ENCODE measurements at places on chromosomes 6 and 20. TPM values are rescaled to one million over a fixed set of nuclear protein-coding genes. Genes with fewer than 3 reads are reported as not detected.

GRCh38 chr6:83815631-83816272, 37.4 kb upstream of the RIPPLY2 start:
- H3K36me3 ChIP-seq: no peaks in the 10 kb centered on the region
- no peak overlapping the region for H3K27ac ChIP-seq
- no peaks in the 10 kb centered on the region for H3K4me1 ChIP-seq

Gene CCDC170
- total RNA-seq: 13.4 TPM

- no peak overlapping the region for H3K4me3 ChIP-seq
- H3K36me3 ChIP-seq: no peaks in the 10 kb centered on the region
- no peak for DNase-seq
- no peak overlapping the region for H3K27ac ChIP-seq
- no peaks in the 10 kb centered on the region for H3K4me1 ChIP-seq
Observed at GRCh38 chr6:19525673-19526072, 311.5 kb upstream of the ID4 start.

GRCh38 chr6:118804091-118804490, 89.9 kb upstream of the ASF1A start:
- H3K4me1 ChIP-seq: no peaks in the 10 kb centered on the region
- H3K36me3 ChIP-seq: no peaks in the 10 kb centered on the region
- H3K27me3 ChIP-seq: no peaks in the 10 kb centered on the region
- no peak overlapping the region for H3K4me3 ChIP-seq

DNA sequence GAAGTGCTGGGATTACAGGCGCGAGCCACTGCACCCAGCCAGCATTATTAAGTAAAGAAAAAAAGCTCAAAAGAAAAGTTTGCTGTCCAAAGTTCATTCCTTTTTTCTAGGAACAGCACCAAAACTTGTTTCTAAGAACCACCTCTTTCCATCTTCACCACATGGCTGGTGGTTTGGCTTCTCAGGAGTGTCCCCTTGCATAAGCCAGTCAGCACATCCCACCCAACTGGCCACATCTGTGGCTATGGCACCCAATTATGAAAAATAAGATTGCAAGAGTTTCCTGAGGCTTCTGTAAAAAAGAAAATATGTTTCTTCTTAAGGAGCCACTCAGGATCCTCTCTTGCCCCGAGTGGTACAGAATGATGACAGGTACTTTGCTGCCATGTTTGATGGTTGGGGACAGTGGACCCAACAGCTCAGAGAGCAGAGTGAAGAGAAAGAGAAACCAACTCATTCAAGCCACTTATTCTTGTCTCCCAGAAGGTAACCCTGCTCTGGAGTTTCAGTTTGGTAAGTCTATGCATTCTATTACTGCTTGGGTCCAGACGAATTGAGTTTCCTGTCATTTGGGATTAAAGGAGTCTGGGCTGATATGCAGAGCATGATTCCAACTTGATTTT, 65.3 kb downstream of the PSMB1 start:
- no peak for DNase-seq
- no peak overlapping the region for H3K4me3 ChIP-seq
- no peak overlapping the region for H3K27ac ChIP-seq
- no peaks in the 10 kb centered on the region for H3K27me3 ChIP-seq
- no peaks in the 10 kb centered on the region for H3K4me1 ChIP-seq

DNA sequence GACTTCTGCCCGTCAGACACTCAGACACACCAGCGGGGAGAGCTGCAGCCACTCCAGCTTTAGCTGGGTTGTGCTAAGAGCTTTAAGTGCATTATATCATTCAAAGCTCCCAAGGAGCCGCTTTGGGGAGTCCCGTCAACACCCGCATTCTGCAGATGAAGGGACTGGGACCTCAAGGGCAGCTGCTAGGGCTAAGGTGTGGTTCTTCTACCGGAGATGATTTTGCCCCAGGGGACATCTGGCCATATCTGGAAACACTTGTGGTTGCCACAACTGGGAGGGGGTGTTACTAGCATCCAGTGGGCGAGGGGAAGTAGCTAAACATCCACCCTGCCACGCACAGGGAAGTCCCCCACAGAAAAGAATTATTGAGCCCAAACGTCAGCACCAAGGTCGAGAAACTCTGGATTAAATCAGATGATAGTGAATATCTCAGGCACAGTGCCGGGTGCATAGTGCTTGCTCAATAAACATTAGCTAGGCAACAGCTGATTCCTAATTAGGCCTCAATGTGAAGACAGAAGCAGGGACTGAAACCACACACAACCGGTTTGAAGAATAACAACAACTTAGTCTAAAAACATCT, 29.6 kb downstream of the PMEPA1 start:
- no peak for DNase-seq
- H3K27me3 ChIP-seq: no peaks in the 10 kb centered on the region
- no peak overlapping the region for H3K27ac ChIP-seq
- no peak overlapping the region for H3K4me3 ChIP-seq

DNA sequence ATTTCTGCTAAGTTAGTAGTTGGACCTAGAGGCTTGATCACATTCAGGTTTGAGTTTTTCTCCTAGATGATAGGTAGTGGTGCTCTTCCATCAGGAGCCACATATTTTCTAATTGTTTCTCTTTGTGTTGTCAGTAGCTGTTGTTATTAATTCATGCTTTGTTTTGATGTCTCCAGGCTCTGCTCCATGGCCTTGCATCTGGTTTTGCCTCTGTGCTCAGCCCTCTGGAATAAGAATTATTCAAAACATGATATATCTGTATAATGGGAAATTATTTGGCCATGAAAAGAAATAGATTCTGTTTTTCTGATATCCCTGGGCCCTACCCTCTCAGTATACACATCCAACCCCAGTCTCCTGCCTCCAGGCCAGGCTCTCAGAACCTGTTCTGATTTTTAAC, 184.8 kb downstream of the CDC5L start:
- no peak overlapping the region for H3K27ac ChIP-seq
- H3K4me3 ChIP-seq: no peak overlapping the region
- H3K4me1 ChIP-seq: peaks cover 4% of the 10 kb centered on the region
- no peaks in the 10 kb centered on the region for H3K27me3 ChIP-seq
- no peaks in the 10 kb centered on the region for H3K36me3 ChIP-seq

DNA sequence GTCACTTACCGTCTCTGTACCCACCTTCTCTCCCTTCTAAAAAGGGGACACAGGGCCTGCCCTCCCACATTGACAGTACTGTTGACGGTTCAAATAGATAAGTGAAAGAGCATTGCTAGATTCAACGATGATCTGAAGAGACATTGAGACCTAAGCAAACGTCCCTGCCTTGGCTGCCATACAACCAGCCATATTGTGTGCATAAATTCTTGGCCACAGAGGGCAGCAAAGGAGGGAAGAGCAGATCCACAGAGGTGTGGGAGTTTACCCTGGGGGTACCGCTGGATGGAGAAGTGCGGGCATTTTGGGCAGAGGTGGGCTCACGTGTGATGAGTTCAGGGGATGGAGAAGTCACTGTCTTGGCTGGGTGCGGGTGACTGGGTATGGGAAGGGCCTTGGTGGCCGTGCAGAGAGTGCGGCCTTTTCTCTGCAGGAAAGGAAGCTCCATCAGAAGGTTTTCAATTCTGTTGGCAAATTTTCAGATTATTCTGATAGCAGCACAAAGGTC, 85.6 kb downstream of the POPDC3 start:
- no peak overlapping the region for H3K27ac ChIP-seq
- H3K36me3 ChIP-seq: no peaks in the 10 kb centered on the region
- H3K4me1 ChIP-seq: no peaks in the 10 kb centered on the region
- no peak for DNase-seq

Gene SCAF8
- 38.9 TPM for total RNA-seq

DNA sequence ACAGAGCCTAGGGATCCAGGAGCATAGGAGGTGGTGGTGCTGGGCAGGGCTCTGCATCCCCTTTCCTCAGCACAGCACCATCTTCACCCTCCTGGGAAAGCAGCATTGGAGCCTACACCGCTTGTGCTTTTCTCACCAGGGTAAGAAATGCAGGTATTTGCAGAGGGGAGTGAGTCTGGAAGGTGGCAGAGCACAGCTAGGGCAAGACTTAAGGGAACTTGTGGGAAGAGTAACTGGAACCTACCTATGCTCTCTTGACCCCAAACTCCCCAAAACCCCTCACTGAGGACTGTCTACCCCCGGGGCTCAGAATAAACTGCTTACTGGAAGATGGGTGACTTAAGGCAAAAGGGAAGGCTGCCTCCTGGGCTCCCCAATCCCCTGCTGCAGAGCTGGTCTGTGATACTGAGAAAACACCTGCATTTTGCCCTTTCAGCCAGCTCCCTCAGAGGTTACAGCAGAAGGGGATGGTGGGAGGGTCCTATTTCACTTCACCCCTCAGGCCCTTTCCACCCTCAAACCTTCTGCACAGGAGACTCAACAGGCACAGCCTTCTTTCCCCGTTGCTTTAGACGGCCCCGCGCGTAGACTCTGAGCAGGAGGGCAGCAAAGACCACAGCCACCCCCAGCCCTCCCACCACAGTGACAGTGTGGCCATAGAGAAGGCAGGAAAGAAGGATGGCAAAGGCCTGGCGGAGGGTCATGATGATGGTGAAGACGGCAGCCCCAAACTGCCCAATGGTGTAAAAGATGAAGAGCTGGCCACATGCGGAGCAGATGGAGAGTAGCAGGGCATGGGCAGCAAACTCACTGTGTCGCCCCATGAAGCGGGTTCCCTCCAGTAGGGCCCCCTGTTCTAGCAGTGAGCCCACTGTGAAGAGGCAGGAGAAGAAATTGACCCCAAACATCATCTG, 2.9 kb downstream of the SLC35B2 start:
- H3K27ac ChIP-seq: no peak overlapping the region
- DNase-seq: peak; percentile 33
- H3K36me3 ChIP-seq: peaks cover 2% of the 10 kb centered on the region
- H3K4me3 ChIP-seq: no peak overlapping the region
- H3K4me1 ChIP-seq: peaks cover 7% of the 10 kb centered on the region
- H3K27me3 ChIP-seq: no peaks in the 10 kb centered on the region

DNA sequence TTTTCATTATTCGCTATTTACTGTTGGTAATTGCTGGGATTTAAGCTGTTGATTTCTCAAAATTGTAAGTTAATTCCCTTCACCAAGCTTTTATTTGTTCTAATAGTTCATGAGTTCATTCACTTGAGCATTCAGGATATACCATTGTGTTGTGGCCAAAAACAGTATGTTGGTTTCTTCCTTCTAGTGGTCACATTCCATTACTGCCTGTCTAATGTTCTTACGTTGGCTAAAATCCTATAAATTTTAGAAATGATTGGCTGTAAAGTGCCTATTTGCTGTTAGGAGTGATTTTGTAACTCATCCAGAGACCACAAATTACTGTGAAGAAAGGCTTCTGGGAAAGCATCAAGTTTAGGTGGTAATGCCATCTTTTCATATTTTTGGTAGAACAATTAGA, 76.3 kb downstream of the FARS2 start:
- no peak overlapping the region for H3K4me3 ChIP-seq
- H3K36me3 ChIP-seq: no peaks in the 10 kb centered on the region
- peaks cover 3% of the 10 kb centered on the region for H3K4me1 ChIP-seq
- no peak overlapping the region for H3K27ac ChIP-seq
- no peaks in the 10 kb centered on the region for H3K27me3 ChIP-seq
- DNase-seq: no peak

DNA sequence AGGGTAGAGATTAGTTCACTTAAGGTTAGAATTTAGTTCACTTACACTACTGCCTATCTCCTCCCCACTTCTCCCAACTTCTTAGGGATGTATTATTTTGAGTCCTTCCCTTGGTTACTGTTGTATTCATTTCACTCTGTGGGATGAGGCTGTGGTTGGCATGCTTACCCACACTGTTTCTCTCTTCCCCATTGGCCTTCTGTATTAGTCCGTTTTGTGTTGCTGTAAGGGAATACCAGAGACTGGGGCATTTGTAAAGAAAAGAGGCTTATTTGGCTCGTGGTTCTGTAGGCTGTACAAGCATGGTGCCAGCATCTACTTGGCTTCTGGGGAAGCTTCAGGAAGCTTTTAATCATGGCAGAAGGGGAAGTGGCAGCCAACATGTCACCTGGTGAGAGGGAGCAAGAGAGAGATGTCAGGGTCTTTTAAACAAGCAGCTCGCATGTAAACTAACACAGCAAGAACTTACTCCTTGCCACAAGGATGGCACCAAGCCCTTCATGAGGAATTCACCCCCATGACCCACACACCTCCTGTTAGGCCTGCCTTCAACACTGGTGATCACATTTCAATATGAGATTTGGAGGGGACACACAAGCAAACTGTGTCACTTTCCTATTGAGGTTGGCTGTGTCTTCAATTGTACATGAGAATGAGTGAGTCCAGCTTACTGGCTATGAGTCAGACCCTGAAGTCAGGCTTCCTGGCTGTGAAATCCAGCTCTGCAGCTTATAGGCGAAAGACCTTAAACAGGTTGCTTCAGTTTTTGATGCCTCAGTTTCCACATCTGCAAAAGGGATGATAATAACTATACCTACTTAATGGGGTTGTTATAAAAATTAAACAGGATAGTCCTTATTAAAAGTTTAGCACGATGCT, 53.3 kb downstream of the SYNDIG1 start:
- DNase-seq: no peak
- no peak overlapping the region for H3K4me3 ChIP-seq
- H3K36me3 ChIP-seq: no peaks in the 10 kb centered on the region

DNA sequence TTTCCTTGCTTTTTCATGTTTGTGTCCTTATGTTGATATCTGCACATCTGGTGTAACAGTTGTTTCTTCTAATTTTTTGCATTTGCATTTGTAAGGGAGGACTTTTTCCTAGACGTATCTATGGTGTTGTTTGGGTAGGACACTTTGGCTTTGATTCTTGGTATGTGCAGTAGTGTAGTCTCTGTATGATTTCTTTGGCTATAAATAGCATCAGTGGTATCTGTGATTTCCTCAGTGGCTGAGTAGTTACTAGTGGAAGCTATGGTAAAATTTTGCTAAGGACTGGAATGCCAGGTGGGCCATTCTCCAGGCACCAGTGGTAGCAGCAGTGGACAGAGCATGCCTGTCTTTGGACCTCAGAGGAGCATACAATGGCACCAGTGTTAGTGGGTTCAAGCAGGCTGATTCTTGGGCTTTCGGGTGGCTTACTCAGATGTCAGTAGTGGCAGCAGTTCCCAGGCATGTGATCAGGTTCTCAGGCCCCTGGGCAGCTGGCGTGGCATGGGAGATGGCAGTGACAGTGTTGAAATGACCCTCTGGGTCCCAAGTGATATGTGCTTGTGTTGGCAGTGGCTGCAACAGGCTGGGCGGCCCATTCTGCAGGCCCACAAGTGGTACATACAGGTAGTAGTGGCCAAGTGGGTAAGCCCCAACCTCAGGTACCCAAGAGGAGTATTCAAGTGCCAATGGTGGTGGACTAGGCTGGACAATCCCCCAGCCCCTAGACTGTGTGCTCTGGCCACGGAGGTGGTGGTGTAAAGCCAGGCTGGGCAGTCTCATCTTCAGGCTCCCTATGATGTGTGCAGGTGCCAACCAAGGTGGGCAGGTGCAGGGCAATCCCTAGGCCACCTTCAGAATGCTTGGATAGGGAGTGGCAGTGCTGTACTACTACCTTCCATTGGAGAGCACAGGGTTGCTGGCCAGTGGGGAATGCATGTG, 54.5 kb downstream of the PLCG1 start:
- no peak overlapping the region for H3K27ac ChIP-seq
- no peaks in the 10 kb centered on the region for H3K4me1 ChIP-seq
- no peaks in the 10 kb centered on the region for H3K36me3 ChIP-seq
- H3K4me3 ChIP-seq: no peak overlapping the region

Measured in ovary (tissue), 10 donors.